Esophagus (tissue), 2 donors: ENCODE measurements at places on chromosomes 6 and 20. TPM values are rescaled to one million over a fixed set of nuclear protein-coding genes. Genes with fewer than 3 reads are reported as not detected.

The IL17F gene
- polyA plus RNA-seq, result not detected

The TP53TG5 gene
- not detected for polyA plus RNA-seq

The MYCT1 gene
- 1.6 TPM for polyA plus RNA-seq

The ANKRD6 gene
- 2.9 TPM for polyA plus RNA-seq

The DEF6 gene
- 38.6 TPM for polyA plus RNA-seq

The HSPA1L gene
- 0.42 TPM for polyA plus RNA-seq

The DPPA5 gene
- not detected for polyA plus RNA-seq

The BHLHE23 gene
- polyA plus RNA-seq, result not detected

The BTN2A1 gene
- 10.3 TPM for polyA plus RNA-seq

The RAET1L gene
- polyA plus RNA-seq, result 33.9 TPM

The LTV1 gene
- 15.8 TPM for polyA plus RNA-seq

The ARMH2 gene
- polyA plus RNA-seq, result not detected

The PSMB9 gene
- 25.5 TPM for polyA plus RNA-seq

The SSR1 gene
- 14.4 TPM for polyA plus RNA-seq
